Activated naive CD4-positive, alpha-beta T cell treated with Interleukin-2 at 50 U/mL for 16 hours (primary cell): ENCODE measurements at places on chromosomes 7 and 10.

DNA sequence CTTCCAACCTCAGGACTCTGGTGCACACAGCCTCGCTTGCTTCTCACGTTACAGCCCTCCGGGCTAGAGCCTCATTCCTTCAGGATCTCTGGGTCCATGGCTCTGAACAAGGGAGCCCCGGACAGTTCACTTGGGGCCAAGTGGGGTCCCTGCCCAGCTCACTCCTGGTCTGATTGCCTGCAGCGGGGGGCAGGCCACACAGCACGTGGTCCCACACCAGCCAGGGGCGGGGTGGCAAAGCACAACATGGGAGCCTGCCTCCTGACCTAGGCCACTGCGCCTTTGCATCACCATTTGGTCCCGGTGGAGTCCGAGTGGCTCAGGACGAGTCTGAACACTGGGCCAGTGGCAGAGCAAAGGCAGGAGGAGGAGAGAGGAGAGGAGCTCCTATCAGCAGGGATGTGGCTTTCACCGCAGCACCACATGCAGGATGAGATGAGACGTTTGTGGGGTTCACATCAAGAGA lies 13.4 kb upstream of the CRYGN start:
- DNase-seq = no peak

GRCh38 chr10:3494131-3494837 lies 290.7 kb downstream of the KLF6 start:
- no peak for DNase-seq

- no peak for DNase-seq
These were observed 73.6 kb upstream of the DNAAF5 start for GRCh38 chr7:652881-653280.

- no peak for DNase-seq
These were observed 31.2 kb downstream of the TSPAN14 start for GRCh38 chr10:80485076-80485945.

DNA sequence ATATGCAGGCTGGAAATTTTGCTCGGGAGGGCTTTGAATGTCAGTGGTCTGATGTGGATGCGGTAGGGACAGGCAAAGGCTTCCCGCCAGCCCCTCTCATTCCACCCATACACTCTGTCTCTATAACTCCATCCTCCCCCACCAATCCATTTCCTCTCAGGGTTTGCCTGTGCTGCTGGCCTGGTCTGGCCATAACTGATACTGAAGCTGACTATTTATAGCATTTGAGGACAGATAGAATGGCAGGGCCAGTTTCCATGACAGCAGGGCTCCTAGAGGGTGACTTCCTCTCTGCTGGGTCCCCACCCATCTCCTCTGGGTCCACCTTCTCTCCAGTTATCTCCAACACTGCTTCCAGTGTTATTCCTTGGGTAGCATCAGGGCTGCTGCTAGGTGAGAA lies 6.6 kb upstream of the PDLIM1 start:
- no peak for DNase-seq

DNA sequence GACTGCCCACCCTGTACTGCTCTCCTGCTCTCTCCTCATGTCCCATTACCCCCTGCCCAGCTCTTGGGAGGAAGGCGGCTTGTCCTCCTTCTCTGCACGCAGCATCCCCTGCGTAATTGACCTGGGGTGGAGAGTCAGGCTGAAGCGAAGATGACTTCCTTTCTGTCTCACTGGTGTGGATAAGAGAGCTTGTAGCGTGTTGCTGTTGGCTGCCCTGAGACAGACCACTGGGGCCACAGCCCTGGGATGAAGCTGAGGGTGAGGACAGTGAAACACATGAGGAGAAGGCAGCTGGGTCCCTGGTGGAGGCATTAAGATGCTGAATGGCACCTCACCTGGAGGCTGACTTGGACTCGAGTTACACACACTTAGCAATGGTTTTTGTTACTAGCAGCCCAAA lies 310.3 kb upstream of the ZNF32 start:
- no peak for DNase-seq

DNA sequence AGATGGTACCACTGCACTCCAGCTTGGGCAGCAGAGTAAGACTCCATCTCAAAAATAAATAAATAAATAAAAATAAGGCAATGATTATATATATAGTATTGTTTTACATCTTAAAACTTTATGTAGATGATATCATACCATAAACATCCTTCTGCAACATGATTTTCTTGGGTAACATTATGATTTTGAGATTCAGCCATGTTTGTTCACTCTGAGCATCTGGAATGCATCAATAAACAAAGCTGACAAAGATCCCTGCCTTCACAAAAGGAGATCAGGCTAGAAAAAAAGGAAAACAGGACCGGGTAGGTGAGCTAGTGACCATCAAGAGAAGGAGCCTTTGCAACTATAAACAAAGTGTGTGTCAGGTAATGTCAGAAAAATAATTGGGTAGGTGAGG lies 31.9 kb upstream of the KAT6B start:
- no peak for DNase-seq

DNA sequence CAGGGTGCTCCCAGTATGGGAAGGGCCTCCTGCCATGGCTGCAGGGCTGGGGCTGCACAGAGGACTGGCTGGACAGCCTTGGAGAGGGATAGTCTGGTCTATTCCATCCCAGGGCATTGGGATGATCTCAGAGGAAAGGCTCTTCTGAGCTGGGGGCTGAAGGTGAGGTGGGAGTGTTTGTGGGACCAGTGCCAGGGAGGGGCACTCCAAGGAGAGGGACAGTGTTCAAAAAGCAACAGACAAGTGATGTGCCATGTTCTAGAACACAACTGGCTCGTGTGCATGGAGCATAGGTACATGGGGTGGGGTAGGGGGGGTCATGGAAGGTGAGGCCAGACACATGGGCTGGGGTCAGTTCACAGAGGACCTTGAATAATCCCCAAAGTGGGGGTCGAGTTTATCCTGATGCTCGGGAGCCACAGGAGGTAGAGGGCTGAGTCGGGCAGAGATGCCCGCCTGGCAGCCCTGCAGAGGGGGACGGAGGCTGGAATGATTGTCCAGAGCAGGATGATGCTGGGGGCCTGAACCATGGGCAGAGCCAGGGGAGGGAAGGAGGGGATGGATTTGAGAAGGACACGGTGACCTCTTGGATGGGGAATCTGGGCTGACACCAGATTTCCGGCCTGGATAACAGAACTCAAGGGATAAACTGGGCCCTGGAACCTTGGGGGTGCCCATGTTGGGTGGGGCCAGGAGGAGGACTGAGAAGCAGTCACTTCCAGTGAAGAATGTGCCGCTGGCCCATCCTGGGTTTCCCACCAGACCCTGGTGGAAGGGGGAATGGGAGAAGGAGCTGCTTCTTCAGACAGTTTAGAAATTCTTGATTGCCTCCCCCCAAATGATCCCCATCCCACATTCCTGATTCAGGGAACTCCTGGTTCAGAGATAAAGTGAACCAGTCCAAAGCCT lies 50.4 kb downstream of the NEURL1 start:
- DNase-seq = no peak

DNA sequence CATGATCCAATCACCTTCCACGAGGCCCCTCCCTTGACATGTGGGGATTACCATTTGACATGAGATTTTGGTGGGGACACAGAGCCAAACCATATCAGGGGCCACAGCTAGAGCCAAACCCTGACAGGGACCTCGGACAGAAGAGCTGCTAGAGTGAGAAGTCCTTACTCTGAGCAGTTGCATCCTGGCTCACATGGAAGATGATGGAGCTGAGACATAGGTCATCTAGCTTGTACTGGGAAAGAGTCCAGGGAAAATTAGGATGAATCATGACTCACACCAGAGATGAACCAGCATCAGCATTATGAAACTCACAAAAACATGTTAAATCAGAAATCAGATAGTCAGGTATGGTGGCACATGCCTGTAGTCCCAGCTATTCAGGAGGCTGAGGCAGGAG lies 12.8 kb upstream of the FMC1 start:
- DNase-seq = no peak

DNA sequence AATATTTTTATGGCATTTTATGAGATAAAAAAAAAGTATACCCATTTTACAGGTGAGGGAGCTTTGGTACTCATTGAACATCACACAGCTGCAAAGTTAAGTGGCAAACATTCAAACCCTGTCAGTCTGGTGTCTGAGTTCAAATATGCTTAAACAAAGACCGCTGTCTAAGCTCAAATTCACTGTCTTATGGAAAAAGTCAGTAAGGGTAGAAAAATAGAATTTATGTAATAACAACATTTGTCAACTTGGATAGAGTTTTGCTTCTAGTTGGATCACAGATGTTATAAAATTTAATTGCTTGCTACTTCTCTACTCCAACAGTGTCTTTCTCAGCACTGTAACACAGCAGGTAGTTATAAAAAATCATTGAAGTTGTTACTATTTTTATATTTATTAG lies 161.7 kb upstream of the CSTF2T start:
- no peak for DNase-seq

DNA sequence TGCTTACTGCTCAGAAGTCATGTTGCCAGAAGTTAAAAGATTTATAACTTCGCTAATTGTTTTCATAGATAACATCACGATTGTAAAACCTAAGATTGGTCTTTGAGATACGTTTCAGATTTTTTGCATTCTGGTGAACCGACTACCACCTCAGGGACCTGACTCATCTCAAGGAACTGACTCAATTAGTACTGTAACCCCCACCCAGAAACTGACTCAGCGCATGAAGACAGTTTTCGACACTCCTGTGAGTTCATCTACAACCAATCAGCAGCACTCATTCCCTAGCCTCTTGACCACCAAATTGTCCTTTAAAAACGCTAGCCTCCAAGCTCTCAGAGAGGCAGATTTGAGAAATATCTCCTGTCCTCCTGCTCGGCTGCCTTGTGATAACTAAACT lies 72.3 kb downstream of the ELMO1 start:
- peak; percentile 65 for DNase-seq

- DNase-seq = no peak
These were observed 27.5 kb downstream of the GPRIN2 start for GRCh38 chr10:46528675-46529615.

- no peak for DNase-seq
These were observed 163.6 kb downstream of the CAMK1D start for GRCh38 chr10:12513003-12513365.

DNA sequence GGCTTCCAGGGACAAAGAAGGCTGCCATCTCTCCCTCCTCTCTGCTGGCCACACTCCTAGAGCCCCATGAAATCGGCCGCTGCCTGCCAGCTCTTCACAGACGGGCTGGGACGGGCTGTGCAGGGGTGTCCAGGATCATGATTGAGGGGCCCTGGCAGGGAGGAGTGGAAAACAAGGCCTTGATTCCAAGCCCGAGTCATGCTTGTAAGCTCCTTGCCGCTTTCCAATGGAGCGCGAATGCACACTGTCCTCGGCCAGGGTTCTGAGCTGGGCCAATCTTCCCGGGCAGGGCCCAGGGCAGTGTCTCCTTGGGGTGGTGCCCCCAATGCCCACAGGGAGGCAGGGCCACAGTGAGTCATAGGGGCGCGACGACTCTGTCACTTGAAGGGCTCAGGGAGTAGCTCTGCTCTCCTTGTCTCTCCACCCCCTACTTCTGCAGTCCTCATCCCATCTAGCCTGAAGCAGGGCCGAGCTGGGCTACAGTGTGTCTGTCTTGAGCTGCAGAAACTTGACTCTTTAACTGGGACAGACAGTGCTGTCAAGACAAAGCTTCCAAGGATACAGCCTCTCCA lies 186.2 kb upstream of the SVIL start:
- DNase-seq = no peak

DNA sequence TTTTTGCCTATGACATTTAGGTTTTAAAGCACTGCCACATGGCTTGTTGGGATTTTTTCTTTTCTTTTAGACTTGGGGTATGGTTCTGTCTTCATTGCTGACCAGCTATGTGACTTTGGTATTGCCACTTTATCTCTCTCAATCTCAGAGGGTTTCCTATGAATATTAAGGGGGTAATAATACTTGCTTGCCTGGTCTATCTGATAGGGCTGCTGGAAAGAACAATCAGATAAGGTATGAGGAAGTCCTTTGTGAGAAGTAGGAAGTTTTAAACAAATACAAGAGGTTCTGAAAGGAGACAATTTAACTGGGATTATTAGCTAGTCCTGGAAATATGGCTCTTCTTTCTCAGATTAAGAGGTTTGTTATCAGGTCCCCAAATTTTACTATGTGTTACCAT lies 80.8 kb downstream of the ZNF92 start:
- no peak for DNase-seq

GRCh38 chr7:22997871-22998518 lies 15.9 kb downstream of the HYCC1 start:
- no peak for DNase-seq

DNA sequence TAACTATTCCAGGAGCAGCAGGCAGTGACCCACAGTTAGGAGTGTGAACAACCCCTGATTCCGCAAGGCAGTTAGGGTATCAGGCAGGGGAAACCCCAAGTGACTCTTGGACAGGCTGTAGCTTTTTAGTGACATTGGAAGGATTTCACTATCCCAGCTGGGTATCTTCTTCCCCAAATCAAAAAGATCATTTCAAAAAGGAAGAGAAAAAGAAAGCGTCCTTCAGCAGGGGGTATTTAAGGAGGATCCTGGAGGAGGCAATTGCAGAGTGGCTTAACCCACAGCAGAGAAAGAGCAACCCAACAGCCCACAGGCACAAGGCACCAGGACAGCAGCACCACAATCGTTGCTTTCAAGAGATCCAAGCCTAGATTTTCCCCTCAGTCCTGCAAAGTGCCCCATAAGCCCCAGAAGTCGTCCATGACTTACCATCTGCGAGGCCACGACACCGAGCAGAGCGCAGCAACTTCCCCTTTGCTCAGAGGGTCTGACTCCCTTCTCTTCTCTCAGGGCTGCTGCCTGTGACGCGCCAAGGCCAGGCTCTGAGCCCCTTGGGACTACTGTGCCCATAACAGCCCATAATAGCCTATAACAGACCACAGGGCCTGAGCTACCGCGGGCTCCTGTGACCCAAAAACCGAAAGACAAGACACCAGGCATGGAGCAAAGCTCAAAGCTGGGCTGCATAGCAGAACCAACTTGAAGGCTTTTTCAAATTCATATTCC lies 19.8 kb downstream of the PIK3AP1 start:
- no peak for DNase-seq

DNA sequence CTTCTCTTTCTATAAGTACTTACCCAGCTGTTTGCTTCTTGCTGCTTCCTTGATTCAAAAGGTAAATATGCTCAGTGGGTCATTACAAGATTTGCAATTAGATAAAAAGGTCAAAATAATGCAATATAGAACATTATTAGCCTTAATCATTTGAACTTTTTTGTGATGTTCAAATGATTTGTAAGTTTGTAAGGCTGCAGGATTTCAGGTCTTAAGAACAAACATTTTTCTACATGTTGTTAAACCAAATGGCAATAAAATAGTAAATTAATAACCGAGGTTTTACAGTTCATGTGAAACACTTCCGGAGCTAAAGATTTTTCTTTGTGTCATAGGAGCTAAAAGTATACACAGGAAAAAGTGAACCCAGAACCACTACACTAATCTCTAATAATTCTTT lies 16.2 kb upstream of the SCIN start:
- no peak for DNase-seq

GRCh38 chr7:133601617-133602016 lies 348.7 kb downstream of the EXOC4 start:
- DNase-seq = no peak
